ENCODE measurements at places on chromosomes 11 and 22.

- DNase-seq: no peak
These were observed 80.9 kb downstream of the MED15 start for GRCh38 chr22:20588092-20588842.

- DNase-seq: no peak
These were observed 16.3 kb downstream of the SUN2 start for GRCh38 chr22:38739300-38740055.

- DNase-seq: no peak
These were observed 72.0 kb upstream of the MPEG1 start for GRCh38 chr11:59284773-59285129.

- peak; percentile 73 for DNase-seq
These were observed 76.9 kb upstream of the TTLL12 start for GRCh38 chr22:43263645-43264514.

Measured in fibroblast of the aortic adventitia (primary cell).